Effector memory CD4-positive, alpha-beta T cell (primary cell): ENCODE measurements at places on chromosomes 2 and 18.

- DNase-seq = peak; percentile 83
Measured at GRCh38 chr2:60881047-60881932, at the start of gene REL. Gene REL (plus strand): TSS chr2:60881574. CDS start chr2:60881841, 267 bp downstream.

DNA sequence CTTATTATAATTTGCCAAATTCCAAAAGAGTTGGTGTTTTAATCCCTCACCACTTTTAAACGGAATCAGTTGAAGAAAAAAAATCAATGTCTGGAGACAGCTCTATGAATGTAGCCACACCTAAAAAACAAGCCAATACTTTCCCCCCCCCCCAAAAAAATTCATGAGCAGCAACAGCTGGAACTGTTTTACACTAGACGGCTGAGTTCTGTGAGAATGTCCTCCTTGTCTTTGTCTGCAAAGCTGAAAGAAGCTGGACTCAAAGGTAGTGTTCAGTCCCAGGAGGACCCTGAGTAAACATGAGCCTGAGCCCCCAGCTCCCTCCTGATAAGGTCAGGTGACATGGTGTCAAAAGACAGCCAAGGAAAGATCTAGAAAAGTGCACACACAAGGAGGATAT, 68.2 kb downstream of the ZNF521 start:
- DNase-seq = no peak

GRCh38 chr2:758073-758820, 81.0 kb upstream of the TMEM18 start:
- no peak for DNase-seq

DNA sequence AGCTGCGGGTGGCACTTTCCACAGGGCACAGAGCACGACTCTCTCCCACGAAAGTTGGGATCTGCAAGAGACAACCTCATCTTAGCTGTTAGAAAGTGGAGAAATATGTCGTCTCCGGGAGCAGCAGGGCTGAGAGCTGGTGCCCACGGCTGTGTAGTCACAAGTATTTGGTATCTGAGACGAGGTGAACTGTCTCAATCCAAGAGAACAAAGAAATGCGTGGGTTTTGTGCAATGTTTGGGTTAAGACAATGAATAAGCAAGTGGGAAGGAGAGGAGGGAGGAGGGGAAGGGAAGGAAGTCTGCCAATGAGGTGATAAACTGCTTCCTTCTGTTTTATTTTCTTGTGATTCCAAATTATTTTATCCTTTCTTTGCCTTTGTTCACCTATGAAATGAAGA, 18.0 kb downstream of the DYTN start:
- DNase-seq = no peak

DNA sequence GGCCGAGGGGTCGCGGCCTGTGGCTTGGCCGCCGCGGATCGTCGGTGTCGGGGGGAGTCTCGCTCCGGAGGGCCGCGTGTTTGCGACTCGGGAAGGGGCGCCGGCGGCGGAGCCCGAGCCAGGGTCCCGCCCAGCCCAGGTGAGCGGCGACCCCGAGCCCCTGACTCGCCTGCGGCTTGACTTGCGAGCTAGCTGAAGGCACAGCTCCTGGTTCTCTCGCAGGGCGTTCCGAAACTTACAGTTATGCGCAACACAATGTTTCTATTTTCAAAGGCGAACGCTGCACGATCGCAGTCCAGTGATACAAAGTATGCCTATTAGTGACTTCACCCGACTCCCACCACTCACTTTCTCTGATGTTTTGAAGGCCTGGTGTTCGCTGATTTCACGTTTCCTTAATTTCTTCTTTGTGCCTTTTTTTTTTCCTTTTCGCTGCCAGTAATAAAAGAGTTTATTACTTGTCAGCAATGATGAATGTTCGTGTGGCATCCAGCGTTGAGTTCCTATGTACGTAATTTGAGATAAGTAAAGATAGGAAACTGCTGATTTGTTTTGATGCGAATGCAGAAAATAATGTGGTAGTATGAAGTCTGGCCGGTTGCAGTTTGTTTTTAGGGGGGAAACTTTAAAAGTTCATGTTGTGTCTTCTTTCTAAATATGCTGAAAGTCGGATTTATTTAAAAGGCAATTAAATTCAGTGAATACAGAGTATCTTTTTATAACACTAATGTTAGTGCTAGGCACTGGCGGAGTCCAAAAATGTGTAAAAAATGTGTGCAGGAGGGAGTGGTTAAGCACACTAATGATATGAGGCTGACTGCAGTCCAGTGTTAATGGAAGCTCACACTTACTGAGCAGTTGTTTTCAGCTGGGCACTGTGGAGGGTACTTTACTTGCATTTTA, 706 bp downstream of the UBXN2A start:
- no peak for DNase-seq

- DNase-seq = no peak
Measured at GRCh38 chr2:12534646-12535263, 182.0 kb upstream of the TRIB2 start.

- DNase-seq = no peak
Measured at GRCh38 chr18:25453556-25454269, 101.7 kb upstream of the ZNF521 start.

GRCh38 chr18:7436166-7436565, 130.9 kb upstream of the PTPRM start:
- no peak for DNase-seq

GRCh38 chr2:208638059-208638458, 231.5 kb downstream of the PTH2R start:
- no peak for DNase-seq

GRCh38 chr2:120773186-120773800, 37.6 kb downstream of the GLI2 start:
- no peak for DNase-seq

DNA sequence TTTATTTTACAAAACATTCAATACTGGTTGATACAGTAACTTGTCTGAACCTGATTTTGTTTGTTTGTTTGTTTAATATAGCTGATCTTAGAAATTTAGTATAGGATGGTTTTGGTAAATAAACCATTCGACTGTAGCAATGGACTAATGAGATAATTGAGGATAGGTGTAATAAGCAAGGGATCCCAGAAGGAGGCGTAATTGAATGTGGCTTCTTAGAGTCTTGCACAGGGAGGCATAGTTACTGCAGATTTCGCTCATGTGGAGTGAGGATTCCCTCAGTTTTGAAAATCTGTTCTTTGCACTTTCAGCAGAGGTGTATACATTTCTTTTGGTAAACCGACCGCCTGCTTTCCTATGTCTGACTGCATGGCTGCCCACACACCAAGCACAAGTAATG, 709.6 kb downstream of the SOCS6 start:
- no peak for DNase-seq

DNA sequence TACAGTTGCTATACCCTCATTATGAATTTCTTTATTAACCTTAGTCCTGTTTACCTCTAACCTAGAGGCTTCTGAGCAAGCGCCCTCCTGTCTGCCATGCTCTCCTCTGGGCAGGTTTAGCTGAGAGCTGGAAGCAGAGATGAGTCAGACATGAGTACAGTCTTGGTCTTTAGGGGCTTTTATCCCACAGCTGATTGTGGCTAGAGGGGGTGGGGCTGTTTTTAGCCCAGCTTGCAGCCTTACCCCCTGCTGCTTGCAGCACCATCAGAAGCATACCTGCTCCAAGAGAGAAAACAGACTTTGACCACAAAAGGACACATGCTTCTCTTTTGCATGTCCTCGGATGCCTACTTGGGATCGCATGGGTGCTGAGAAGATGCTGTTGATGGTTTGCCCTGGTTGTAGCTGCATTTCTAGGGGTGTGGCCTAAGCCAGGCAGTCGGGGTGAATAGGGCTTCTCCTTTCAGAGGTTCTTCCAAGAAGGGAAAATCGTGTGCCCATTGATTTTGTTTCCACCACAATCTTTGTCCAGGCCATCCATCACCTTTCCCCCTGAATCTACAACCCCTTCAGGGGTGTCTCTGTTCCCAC, 115.0 kb upstream of the LGALSL start:
- DNase-seq = no peak
